Tibial nerve (tissue), 4 donors: ENCODE measurements at places on chromosomes 5 and 9. TPM values are rescaled to one million over a fixed set of nuclear protein-coding genes. Genes with fewer than 3 reads are reported as not detected.

The ADRB2 gene
- total RNA-seq: 4.8 TPM

The SLC24A2 gene
- total RNA-seq: not detected

The ARID3C gene
- total RNA-seq: 2.1 TPM

The UBE2R2 gene
- 23.2 TPM for total RNA-seq

The TLR4 gene
- 14.0 TPM for total RNA-seq

The GPX8 gene
- 12.0 TPM for total RNA-seq

The SPATA31C1 gene
- total RNA-seq: not detected

DNA sequence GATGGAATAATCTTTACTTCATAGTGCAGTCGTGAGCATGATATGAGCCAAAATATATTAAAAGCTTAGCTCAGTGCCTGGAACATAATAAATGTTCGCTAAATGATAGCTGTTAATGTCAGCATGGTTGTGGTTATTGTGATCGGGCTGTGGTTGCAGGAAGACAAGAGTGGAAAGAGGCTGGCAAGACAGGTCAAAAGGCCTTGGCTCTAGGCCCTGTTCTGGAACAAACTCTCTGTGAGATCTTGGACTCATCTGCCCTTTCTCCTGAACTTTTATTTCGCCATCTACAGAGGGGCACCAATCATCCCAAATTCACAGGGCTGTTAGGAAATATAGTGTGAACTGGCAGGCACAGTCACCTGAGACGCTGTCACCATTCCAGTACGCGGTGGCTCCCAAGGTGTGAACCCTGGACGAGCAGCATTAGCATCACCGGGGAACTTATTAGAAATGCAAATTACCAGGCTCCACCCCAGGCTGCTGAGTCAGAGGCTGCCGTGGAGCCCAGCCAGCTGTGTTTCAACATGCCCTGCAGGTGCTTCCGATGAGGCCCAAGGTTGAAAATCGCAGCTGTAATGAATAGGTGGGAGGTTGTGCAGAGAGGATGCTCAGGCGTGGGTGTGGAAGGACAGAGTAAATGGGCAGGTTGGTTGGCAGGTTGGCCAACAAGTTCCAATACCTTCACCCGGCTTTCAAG, 50.2 kb upstream of the SAP30L start:
- no peak for DNase-seq

GRCh38 chr9:35559792-35560530, 45.1 kb upstream of the TESK1 start:
- no peak for DNase-seq

GRCh38 chr9:91693226-91693625, 256.8 kb downstream of the ROR2 start:
- no peak for DNase-seq

- DNase-seq: no peak
Observed at GRCh38 chr5:73534971-73535370, 30.5 kb downstream of the ANKRA2 start.

- DNase-seq: no peak
Observed at GRCh38 chr5:158899211-158899610, 200.5 kb downstream of the EBF1 start.

DNA sequence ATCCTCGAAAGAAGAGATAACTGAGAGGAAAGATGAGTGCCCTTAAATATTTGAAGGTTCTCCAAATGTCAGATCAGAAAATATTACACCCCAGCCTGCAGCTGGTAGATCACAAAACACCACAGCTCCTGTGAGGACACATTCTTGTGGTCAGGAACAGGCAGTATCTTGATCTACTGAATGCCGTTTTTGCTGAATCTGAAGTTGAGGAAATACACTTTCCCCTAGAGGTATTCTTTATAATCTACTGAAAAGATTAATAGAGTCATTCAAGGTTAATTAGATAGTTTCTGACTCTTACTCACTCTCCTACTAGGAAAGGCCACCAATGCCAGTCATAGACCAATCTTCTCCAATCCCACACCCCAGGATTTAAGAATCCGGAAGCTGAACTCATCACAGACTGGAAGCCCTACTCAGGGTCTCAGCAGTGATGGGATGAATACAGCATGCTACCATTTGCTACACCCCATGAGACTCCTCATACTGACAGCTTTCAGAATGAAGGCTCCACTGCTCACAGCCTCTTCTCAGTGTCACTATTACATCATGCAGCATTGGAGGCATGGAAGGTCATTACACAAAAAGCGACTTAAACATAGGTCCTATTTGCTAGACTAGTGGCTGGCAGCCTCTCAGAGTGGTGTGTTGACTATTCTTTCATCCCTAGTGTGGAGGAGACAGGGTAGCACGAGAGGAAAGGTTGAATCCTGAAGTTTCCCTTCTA, 143.9 kb upstream of the SLC1A3 start:
- DNase-seq: no peak

GRCh38 chr9:72292874-72293607, 72.0 kb downstream of the ZFAND5 start:
- DNase-seq: peak; percentile 51

DNA sequence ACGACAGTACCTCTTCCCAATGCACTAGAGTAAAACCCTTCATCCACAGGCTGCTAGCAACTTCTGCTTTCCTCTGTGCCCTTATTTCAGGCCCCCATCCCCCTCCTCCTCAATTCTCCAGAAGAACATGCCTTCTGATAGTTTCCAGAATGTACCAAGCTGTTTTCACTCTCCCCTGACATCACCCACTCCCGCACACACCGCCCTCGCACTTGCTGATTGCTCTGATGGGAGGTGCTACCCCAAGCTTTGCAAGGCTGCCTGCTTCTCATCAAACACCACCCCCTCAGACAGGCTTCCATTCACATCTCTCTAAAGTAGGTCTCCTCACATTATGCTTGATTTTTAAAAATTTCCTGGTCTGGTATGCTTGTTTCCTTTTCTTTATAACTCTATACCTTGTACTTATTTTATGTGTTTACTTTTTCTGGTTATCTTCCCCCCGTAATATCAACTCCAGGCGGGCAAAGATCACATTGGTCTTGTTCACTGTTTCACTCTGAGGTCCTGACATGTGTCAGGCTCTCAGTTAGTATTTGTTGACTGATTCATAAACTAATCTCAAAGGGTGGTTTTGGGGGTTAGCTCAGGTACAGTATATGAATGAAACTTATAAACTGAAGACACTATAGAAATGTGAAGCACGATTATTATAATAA, 91.0 kb upstream of the C9orf72 start:
- DNase-seq: no peak

DNA sequence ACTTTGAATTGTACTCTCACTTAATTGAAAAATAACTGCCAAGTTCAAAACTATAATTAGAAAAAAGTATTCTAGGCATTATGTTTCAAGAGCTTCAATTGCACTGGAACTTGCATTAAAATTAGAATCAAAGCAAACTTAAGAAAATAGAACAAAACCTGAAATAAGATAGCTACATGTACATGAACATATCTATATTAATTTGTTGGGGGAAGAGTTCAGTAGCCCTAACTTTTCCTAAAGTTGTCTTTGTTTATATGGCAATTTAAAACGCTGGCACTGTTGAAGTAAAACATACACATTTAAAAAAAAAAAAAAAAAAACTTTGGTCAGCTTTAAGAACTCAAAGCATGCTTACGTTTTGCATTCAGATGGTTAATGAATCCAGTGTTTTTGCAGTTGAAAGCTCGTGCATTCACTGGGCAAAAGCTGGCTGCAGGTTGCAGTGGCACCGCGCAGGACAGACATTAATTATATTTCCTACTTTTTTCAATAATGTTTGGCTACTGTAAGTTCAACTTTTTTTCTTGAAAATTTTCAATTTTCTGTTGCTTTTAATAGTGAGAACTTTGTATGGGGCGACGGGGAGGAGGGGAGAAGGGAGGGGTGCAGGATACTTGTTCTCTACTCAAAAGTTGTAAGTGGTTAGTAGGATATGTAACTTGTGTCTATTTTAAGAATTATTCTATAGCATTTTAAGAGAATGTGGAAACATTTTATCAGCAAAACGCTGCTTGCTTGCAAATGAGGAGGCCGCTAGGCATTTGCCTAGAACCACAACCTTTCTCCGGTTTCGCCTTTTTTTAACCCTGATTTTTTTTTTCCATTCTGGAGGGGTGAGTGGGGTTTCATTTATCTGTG, 3.9 kb downstream of the NR2F1 start:
- DNase-seq: no peak

DNA sequence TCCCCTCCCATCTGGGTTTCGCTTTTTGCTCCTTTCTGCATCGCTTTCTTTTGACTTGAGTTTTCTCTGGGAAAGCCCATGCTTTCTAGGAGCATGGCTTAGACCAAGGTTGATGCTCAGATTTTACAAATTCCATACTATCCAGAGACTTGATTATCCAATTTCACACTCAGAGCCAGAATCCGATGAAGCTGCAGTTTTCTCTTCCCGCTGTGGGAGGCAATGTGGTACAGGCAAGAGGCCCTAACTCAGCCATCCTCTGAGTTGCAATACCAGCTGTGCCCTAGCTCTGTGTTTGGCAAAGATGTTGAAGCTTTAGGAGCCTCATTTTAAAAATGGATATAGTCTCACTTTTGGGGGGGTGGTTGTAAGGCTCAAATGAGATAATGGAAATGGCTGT, 85.1 kb downstream of the BRINP1 start:
- no peak for DNase-seq

DNA sequence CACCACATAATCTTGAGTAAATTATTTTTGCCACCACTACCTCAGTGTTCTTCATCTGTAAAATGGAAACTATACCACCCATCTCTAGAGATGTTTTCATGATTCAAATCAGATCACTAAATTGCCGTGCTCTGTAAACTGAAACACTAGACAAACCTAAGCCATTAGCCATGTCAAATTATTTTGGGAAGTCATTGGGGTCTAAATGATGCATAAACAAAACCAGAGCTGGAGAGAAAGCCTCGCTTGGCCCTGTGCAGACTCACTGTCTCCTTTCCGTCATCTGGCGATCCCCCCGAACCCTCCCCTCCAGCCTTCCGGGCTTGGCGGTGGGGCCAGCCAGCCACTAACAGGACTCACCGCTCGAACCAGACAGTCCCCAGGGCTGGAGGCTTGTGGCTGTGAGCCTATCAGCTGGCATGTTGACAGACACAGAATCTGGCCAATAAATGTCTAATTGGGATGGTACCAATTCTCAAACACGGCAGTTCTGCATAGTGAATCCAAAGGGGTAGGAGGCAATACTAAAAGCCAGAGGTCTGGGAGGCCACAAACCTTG, 256.5 kb downstream of the SEC61B start:
- DNase-seq: no peak
